ENCODE measurements at places on chromosomes 1 and 21.

GRCh38 chr1:19390166-19390850 is 78.2 kb downstream of the SLC66A1 start:
- no peak for DNase-seq

- no peak for DNase-seq
These were observed 17.3 kb downstream of the PDC start for GRCh38 chr1:186443638-186444037.

- no peak for DNase-seq
These were observed 87.9 kb downstream of the MATN1 start for GRCh38 chr1:30635391-30635975.

DNA sequence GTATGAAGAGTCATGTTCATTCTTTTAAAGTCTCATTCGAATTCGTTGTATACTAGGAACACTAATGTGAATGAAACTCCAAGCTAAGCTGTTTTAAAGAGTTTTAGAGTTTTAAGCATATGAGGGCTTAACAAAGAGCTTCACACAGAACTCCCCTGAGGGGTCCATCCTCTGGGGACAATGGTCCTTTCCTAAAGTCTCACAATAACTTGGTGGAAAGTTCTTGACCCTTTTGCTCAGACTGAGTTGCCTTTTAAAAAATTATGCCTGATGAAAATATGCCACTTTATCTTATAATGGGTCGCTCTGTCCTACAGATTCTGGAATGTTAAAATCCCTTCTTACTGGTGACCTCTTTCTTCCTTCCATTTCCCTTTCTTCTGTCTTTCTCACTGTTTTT is 64.3 kb downstream of the RGL1 start:
- no peak for DNase-seq

- no peak for DNase-seq
These were observed 445.1 kb downstream of the AJAP1 start for GRCh38 chr1:5099558-5099957.

GRCh38 chr1:211236633-211237320 is 22.4 kb upstream of the RCOR3 start:
- no peak for DNase-seq

DNA sequence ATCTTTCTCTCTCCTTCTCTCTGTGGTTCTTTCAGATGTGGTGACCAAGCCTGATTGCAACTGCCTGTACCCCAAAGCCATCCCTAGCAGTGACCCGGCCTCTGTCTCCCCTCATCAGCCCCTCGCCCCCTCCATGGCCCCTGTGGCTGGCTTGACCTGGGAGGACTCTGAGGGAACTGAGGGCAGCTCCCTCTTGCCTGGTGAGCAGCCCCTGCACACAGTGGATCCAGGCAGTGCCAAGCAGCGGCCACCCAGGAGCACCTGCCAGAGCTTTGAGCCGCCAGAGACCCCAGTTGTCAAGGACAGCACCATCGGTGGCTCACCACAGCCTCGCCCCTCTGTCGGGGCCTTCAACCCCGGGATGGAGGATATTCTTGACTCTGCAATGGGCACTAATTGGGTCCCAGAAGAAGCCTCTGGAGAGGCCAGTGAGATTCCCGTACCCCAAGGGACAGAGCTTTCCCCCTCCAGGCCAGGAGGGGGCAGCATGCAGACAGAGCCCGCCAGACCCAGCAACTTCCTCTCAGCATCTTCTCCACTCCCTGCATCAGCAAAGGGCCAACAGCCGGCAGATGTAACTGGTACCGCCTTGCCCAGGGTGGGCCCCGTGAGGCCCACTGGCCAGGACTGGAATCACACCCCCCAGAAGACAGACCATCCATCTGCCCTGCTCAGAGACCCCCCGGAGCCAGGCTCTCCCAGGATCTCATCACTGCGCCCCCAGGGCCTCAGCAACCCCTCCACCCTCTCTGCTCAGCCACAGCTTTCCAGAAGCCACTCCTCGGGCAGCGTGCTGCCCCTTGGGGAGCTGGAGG is 12.7 kb downstream of the CSF1 start:
- no peak for DNase-seq

GRCh38 chr1:87682565-87682964 is 353.9 kb downstream of the LMO4 start:
- no peak for DNase-seq

DNA sequence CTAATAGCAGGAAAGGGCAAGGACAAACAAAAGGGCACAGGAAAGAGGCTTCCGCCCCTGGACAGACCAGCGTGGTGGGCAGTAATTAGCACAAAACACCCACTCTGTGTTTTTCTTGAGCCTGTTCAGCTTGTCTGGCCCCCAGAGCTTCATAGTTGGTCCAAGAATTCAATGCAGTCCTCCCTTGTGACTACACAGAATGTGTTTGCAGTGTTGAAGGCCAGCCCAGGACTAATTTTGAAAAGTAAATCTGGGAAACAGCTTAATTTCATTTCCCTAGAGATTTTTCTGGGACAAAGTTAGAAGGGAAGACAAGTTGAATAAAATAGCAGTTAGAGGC is 49.2 kb upstream of the LMO4 start:
- DNase-seq, result no peak

DNA sequence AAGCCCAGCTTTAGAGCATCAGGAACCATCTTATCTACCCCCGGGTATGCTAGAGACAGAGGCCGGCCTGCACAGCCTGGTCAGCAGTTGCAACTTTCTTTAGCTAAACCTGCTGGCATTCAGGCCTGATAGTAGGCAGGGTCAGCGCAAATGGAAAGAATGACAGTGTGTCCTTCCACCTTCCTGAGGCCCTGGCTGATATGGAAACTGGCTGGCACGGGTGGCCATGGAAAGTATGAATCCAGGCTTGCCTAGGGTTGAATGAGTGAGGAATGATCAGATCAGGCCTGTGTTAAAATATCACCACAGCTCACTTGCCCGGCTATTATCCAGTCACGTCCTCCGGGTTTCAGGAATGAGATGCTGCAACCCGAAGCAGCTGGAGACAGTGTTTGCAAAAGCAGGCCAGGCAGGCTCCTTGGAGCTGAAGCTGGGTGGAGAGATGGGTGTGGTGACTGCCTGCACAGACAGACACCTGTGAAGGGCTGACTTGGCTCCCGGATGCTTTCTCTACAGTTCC is 34.7 kb downstream of the RCAN1 start:
- no peak for DNase-seq

DNA sequence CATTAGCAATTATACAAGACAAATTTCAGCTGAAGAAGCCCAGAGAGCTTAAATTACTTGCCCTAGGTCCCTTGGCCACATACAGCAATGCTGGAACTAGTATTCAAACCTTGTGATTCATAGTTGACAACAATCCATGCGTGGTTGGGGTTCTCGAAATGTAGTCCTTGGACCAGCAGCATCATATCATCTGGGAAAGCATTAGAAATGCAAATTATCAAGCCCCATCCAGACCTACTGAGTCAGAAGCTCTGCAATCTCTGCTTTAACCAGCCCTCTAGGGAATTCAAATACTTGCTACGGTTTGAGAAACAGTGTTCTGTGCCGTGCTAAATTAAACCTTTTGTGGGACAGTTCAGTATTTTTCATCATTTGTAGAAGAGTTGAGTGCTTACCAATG is 65.1 kb downstream of the CLIC6 start:
- DNase-seq, result no peak

DNA sequence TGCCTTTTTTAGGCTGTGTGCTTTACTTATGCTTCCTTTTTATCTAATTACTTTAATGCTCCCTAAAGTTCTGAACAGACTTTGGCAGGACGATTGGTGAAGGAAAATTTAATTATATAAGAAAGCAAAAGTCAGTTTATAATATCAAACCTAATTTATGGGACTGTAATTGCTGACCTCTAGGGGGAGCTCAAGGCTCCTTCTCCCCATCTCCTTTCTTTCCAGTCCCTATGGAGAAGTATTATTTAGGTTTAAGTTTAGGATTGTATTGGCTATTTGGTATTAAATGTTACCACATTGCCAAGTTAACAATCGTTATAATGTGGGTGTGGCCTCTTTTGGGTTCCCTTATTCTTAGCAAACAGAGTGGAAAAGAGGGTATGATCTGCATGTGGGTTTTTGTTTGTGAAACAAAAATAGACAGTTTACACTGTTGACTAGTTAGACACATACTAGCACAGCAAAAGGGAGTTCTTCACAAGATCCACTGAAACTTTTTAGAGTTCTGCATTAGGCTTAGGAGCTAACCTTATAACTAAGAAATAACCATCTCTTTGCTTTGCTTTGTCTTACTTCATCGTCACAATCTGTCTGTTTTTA is 48.2 kb upstream of the TNFSF4 start:
- no peak for DNase-seq

DNA sequence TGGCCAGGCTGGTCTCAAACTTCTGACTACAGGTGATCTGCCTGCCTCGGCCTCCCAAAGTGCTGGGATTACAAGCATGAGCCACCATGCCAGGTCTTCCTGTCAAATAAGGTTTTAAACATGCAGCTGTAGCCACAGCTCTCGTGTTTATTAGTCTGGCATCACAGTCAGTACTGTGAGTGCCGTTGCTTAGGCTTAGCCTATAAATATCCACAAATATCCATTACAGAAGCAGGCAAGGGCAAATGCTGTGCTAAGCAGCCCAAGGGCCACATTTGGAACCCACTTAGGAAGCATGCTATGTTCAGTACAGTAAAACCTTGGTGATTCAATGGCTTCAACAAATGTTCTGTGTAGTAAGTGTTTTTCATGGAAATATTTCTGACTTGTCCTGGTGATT is 75.9 kb downstream of the KIF1B start:
- no peak for DNase-seq

- DNase-seq, result no peak
These were observed 225.3 kb upstream of the B3GALT2 start for GRCh38 chr1:193411714-193412113.

DNA sequence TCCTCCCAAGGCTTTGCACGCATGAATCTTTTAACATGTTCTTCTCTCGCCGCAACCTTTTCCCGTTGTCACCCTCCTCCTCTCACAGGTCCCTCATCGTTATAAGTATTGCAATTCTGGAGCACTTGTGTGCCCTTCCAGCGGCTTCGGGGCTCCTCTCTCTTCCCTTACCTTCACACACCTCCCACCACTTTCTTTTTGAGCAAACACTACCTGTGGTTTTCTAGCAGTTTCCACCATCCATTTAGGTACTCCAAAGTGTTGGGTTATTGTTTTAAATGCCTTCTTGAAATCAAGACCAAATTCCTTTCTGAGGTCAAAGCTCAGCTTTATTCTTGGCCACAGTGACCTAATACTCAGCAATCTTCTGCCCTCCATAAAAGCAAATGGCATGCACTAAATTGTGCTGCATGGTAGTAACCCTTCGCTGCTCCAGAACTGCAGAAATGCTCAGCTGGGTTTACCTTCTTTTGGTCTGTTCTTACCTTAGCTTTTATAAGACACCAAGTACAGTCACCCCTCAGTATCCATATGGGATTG is 472.4 kb downstream of the SETD4 start:
- no peak for DNase-seq

DNA sequence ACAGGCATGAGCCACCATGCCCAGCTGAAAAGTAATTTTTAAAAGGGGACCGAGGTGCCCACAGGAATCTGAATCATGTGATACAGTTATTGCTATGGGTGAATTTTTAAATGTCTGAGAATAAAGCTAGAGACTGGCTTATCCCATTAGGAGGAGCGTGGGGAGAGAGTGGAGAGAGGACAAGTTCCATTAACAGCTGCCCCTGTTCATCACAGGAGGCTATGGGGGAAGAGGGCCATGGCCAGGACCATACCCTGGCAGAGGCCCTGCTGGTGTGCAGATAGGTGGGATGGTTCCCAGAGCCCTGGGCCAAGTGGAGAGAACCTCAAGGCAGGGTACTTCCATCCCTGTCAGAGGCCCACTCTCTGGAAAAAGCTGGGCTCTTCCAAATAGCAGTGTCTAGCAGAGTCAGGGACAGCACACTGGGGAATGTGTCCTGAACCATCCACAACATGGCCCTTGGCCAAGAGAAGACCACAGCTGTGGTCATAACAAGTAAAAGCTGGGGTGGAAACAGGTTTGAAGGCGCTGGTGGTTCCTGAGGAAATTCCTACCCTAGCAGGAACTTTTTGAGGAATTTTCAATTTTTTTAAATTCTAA is 13.7 kb upstream of the ZNF691 start:
- no peak for DNase-seq

DNA sequence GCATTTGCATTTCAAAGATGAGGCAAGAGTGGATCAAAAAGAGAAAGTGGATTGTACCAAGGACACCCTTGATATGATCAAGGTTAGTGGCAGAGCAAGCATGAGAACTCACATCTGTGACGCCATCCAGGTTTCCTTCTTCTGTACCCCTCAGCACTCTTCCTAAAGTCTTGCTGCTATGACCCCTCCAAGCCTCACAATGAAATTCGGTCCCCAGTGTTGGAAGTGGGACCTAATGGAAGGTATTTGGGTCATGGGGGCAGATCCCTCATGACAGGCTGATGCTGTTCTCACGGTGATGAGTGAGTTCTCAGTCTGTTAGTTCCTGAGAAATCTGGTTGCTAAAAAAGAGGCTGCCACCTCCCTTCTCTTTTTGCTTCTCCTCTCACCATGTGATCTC is 86.4 kb downstream of the PGM1 start:
- no peak for DNase-seq

- DNase-seq, result no peak
These were observed 628.5 kb downstream of the SMYD3 start for GRCh38 chr1:245878585-245878984.

GRCh38 chr1:215899901-215900300 is 332.8 kb downstream of the KCTD3 start:
- DNase-seq, result no peak

- DNase-seq, result no peak
These were observed 17.5 kb upstream of the IGFN1 start for GRCh38 chr1:201172999-201173610.

GRCh38 chr1:116881879-116882520 is 27.7 kb upstream of the PTGFRN start:
- DNase-seq, result no peak

- no peak for DNase-seq
These were observed 32.6 kb downstream of the OMA1 start for GRCh38 chr1:58513956-58514355.

DNA sequence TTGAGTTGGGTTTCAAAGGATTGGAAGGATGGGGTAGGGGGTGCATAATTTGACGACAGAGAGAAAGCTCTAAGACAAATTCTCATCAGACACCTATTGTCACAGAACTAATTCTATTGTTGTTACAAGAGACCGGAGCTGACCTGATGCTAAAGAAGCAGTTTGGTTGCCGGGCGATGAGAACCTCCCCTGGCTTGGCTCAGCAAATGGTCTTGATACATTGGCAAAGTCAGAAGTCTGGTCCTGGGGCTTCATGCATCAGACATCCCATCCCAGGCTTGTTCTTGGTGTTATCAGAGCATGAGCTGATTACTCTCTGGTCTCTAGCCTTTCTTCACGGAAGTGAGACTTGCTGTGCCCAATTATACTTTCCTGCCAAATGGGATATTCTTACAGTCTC is 15.4 kb downstream of the TRIM67 start:
- no peak for DNase-seq
